ENCODE measurements at places on chromosomes 13 and 19.

- H3K27ac ChIP-seq = no peak overlapping the region
- no peaks in the 10 kb centered on the region for H3K4me1 ChIP-seq
- no peaks in the 10 kb centered on the region for H3K36me3 ChIP-seq
- H3K4me3 ChIP-seq = no peak overlapping the region
- DNase-seq = no peak
These were observed 35.2 kb upstream of the GRTP1 start for GRCh38 chr13:113398963-113399754.

DNA sequence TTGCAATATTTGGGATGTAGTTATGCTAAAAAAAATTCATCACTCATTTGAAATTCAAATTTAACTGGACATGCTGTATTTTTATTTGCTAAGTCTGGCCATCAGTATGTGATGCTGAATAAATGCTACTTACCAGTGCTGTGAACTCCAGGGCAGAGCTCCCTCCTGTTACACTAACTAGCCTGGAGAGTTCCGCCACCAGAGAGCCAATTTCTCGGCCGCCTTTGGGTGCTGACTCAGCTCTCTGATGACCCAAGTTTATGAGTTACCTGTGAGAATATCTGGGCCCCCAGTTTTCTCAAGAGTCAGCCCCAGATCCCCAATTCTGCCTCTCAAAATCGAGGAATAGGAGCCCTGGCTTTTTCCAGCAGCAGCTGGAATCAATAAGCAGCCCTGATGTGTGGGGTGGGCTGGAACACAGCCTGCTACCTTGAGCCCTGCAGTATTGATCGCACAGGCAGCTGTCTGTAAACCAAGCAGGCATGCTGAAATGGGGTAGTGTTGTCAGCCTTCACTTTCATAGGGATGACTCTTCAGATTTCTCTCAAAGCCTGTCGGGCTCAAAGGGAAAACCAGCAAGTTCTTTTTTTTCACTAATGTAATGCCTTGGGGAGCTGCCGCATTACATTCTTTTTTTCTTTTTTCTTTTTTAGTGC is 113.7 kb downstream of the DNAJC15 start:
- no peak for DNase-seq
- no peaks in the 10 kb centered on the region for H3K36me3 ChIP-seq
- no peak overlapping the region for H3K4me3 ChIP-seq
- H3K27me3 ChIP-seq = no peaks in the 10 kb centered on the region
- H3K27ac ChIP-seq = no peak overlapping the region

GRCh38 chr19:47427241-47428176 is 8.2 kb upstream of the MEIS3 start:
- H3K4me3 ChIP-seq = peak overlapping the region; percentile 22
- peak; percentile 73 for DNase-seq
- H3K4me1 ChIP-seq = peaks cover 9% of the 10 kb centered on the region
- no peak overlapping the region for H3K27ac ChIP-seq
- no peaks in the 10 kb centered on the region for H3K36me3 ChIP-seq

DNA sequence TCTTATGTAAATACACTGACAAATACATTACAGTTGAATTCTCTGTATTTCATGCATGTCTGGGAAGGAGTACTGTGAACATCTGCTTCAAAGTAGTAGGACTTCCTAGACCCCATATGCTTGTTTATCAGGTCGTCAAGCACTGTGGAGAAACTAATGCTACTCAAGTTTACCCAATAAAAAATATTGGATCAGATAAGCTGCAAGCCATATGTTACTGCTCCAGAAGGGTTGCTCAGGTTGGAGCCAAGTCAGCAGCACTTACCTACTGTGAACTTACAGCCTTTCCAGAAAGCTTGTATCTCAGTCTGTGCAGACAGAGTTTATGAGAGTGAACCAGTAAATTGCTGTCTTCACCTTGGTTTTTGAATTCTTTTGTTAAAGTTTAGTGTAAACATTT is 36.2 kb downstream of the SLAIN1 start:
- H3K4me1 ChIP-seq = peaks cover 28% of the 10 kb centered on the region
- no peak overlapping the region for H3K27ac ChIP-seq
- H3K27me3 ChIP-seq = no peaks in the 10 kb centered on the region
- DNase-seq = no peak

DNA sequence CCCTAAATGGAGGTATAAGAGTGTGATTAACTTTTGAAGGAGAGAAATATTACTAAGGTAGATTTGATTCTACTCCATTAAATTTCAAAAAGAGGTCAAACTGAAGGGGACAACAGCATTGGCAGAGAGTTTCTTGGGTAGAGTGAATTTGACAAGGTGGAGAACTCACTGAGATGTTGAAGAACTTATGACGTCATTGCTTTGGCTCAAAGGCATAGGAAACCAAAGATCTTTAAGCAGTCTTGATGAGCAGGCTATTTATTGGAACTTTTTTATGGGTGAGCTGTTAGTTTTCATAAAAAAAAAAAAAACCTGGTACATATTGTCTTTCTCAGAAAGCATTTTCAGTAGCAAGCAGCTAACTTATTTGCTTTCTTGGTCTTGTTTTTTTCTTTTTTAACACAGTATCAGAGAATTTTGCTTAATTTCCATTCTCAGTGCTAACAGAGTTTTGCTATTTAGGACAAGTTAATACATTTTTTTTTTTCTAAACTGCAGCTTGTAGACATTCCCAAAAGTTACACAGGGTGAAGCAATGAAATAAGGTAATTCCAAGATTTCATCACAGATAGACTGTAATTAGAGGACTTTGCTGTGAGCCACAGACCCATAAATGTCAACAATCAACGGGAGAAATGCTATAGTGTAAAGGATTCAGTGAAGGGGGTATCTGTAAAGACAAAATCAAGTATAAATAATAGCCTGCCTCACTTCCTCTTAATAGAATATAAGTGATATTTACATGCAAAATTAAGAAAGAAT is 412.2 kb upstream of the KLHL1 start:
- no peaks in the 10 kb centered on the region for H3K36me3 ChIP-seq
- H3K4me3 ChIP-seq = no peak overlapping the region
- no peaks in the 10 kb centered on the region for H3K27me3 ChIP-seq
- no peak overlapping the region for H3K27ac ChIP-seq

- H3K4me1 ChIP-seq = peaks cover 17% of the 10 kb centered on the region
- H3K27me3 ChIP-seq = no peaks in the 10 kb centered on the region
- H3K4me3 ChIP-seq = no peak overlapping the region
- DNase-seq = no peak
- peaks cover 11% of the 10 kb centered on the region for H3K36me3 ChIP-seq
These were observed 4.6 kb downstream of the DAPK3 start for GRCh38 chr19:3966051-3967017.

DNA sequence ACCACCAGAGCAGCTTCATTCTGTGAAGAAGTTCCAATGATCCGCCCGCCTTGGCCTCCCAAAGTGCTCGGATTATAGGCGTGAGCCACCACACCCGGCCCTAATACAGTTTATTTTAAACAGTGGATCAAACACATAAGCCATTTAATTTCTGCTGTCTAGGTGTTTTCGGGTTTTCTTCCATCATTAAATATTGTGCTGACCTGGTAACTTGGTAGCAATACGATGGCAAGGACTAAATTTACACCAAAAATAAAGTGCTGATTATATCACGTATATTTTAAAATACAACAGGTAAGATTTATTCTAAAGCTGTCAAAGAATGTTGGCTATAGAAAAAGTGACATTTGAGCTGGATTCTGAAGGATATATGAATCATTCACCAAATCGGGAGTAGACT is 1.3 kb downstream of the MED4 start:
- peaks cover 4% of the 10 kb centered on the region for H3K36me3 ChIP-seq
- H3K4me3 ChIP-seq = peak overlapping the region; percentile 97
- H3K27ac ChIP-seq = peak overlapping the region; percentile 89
- peaks cover 4% of the 10 kb centered on the region for H3K27me3 ChIP-seq
- DNase-seq = no peak
- peaks cover 38% of the 10 kb centered on the region for H3K4me1 ChIP-seq

- no peak overlapping the region for H3K4me3 ChIP-seq
- no peaks in the 10 kb centered on the region for H3K36me3 ChIP-seq
- H3K27me3 ChIP-seq = no peaks in the 10 kb centered on the region
These were observed 31.4 kb downstream of the SCGB2B2 start for GRCh38 chr19:34645551-34645950.

- peaks cover 42% of the 10 kb centered on the region for H3K36me3 ChIP-seq
- H3K27me3 ChIP-seq = peaks cover 23% of the 10 kb centered on the region
- peaks cover 36% of the 10 kb centered on the region for H3K4me1 ChIP-seq
- H3K27ac ChIP-seq = no peak overlapping the region
- no peak overlapping the region for H3K4me3 ChIP-seq
These were observed 1.7 kb upstream of the ADM5 start for GRCh38 chr19:49687566-49688316.

GRCh38 chr19:18745012-18745735 is 45.9 kb downstream of the COMP start:
- no peak for DNase-seq
- no peak overlapping the region for H3K27ac ChIP-seq
- no peak overlapping the region for H3K4me3 ChIP-seq

DNA sequence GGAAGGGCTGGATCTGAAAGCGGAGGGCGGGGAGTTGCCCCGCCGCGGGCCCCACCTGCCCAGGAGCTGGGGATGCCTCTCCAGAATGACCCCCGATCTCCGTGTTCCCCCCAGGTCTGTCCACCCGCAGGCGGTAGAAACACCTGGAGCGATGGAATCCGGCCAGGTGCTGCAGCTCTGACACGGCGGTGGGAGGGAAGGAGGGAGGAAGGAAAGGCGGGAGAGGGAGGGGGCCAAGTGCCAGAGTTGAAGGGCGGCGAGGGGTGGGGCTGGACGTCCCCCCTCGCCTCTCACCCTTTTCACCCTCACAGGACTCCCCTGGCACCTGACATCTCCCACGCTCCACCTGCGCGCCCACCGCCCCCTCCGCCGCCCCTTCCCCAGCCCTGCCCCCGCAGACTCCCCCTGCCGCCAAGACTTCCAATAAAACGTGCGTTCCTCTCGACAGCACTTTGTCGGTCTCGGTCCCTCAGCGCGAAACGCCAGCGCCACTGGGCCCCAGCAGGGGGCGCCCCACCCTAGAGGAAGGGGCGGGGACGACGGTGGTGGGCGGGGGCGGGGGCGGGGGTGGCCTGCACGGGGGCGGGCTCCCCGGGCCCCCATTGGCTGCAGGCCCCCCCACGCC is 337 bp upstream of the FXYD7 start:
- H3K27me3 ChIP-seq = no peaks in the 10 kb centered on the region
- no peaks in the 10 kb centered on the region for H3K36me3 ChIP-seq
- peaks cover 26% of the 10 kb centered on the region for H3K4me1 ChIP-seq
- H3K27ac ChIP-seq = no peak overlapping the region

DNA sequence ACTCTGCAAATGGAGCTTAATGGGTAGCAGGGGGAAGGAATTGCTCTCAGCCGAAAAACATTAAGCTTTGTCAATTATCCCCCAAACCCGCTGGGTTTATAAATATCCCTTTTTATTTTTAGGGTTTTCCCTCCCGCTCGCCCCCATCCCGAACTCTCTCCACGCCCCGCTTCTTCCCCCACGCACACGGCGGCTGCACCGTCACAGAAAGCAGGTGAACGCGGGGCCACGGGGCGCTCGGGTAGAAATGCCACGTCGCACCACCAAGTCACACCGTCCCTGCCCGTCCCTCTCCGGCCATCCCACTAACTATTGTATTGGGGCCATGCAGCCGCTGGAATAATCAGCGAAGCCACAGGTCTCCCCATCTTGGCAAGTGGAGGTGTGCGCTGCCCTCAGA is 3.5 kb downstream of the PTPRS start:
- DNase-seq = no peak
- H3K27ac ChIP-seq = no peak overlapping the region
- peaks cover 76% of the 10 kb centered on the region for H3K27me3 ChIP-seq
- no peak overlapping the region for H3K4me3 ChIP-seq
- peaks cover 16% of the 10 kb centered on the region for H3K4me1 ChIP-seq

- H3K4me3 ChIP-seq = no peak overlapping the region
- H3K36me3 ChIP-seq = no peaks in the 10 kb centered on the region
- no peak for DNase-seq
- peaks cover 12% of the 10 kb centered on the region for H3K4me1 ChIP-seq
- no peak overlapping the region for H3K27ac ChIP-seq
These were observed 116.2 kb upstream of the FNDC3A start for GRCh38 chr13:48859272-48860105.

DNA sequence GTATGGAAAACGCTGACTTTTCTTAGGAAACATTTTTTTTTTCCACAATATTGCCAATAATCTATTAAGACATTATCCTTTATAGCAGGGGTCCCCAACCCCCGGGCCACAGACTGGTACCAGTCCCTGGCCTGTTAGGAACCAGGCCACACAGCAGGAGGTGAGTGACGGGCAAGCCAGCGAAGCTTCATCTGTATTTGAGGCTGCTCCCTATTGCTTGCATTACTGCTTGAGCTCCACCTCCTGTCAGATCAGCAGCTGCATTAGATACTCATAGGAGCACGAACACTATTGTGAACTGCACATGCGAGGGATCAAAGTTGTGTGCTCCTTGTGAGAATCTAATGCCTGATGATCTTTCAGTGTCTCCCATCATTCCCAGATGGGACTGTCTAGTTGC is 793.7 kb downstream of the SLITRK5 start:
- H3K36me3 ChIP-seq = no peaks in the 10 kb centered on the region
- no peak overlapping the region for H3K27ac ChIP-seq
- no peaks in the 10 kb centered on the region for H3K4me1 ChIP-seq
- H3K27me3 ChIP-seq = no peaks in the 10 kb centered on the region
- no peak overlapping the region for H3K4me3 ChIP-seq
- DNase-seq = no peak

- H3K27ac ChIP-seq = no peak overlapping the region
- H3K4me1 ChIP-seq = peaks cover 49% of the 10 kb centered on the region
- H3K4me3 ChIP-seq = peak overlapping the region; percentile 95
- H3K36me3 ChIP-seq = peaks cover 17% of the 10 kb centered on the region
- no peak for DNase-seq
These were observed 805 bp downstream of the ZNF784 start for GRCh38 chr19:55623561-55623960.

GRCh38 chr13:78376033-78376432 is 227.3 kb downstream of the POU4F1 start:
- no peak overlapping the region for H3K27ac ChIP-seq
- no peak for DNase-seq
- no peaks in the 10 kb centered on the region for H3K4me1 ChIP-seq
- peaks cover 4% of the 10 kb centered on the region for H3K27me3 ChIP-seq
- no peaks in the 10 kb centered on the region for H3K36me3 ChIP-seq

DNA sequence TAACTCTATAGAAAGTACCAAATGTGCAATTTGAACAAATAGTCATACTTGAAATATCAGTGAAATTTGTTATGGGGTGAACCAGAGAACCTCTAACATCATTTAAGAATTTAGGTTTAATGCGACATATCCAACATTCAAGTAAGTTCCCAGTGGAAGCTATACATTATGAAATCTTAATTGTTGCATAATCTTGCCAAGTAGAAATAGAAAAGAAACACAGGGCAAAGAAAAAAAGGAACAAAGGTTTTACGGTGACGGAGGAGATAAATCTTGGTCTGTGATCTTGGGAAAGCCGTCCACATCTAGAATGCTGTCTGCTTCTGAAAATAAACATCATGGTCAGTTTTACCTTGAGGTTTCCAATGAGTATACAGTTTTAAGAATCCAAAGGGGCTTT is 445.7 kb downstream of the RFC3 start:
- no peak for DNase-seq
- no peaks in the 10 kb centered on the region for H3K4me1 ChIP-seq
- H3K4me3 ChIP-seq = no peak overlapping the region
- no peaks in the 10 kb centered on the region for H3K27me3 ChIP-seq

All from activated naive CD8-positive, alpha-beta T cell treated with anti-CD3 and anti-CD28 coated beads for 36 hours (primary cell).